ENCODE measurements at places on chromosomes 12 and 14.

GRCh38 chr12:84585776-84586395, 326.7 kb downstream of the SLC6A15 start:
- peak; percentile 6 for DNase-seq

- DNase-seq = no peak
These were observed 27.0 kb upstream of the CLEC14A start for GRCh38 chr14:38282936-38283335.

DNA sequence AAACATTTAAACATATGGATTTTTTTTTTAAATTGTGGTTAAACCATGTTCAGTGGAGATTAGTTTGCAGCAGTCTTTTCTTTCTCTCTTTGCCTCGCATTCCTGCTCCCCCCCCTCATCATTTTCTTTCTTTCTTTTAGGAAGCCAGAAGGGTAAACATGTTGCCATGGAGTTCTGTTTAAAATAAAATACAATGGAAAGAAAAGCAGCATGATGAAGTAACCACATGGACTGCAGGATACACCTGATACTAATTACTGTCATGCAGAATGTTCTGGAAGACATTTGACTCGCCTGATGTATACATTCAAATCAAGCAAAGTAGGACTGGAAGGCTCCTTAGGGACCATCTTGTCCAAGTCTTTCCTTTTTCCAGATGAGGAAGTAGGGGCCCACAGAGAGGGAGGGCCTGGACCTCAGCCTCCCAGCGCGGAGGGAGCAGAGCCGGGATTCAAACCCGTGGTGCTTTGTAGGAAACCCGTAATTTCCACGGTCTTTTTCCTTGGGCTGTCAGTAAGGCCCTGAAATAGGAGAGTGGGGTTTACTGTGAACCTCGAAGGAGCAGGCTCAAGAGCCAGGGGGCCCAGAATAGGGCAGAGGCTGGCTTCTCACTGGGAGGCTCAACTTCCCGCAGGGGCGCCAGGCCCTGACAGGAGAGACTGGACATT, 2.4 kb upstream of the MEG3 start:
- no peak for DNase-seq

- DNase-seq = no peak
These were observed 58.6 kb downstream of the C14orf132 start for GRCh38 chr14:96097752-96098151.

DNA sequence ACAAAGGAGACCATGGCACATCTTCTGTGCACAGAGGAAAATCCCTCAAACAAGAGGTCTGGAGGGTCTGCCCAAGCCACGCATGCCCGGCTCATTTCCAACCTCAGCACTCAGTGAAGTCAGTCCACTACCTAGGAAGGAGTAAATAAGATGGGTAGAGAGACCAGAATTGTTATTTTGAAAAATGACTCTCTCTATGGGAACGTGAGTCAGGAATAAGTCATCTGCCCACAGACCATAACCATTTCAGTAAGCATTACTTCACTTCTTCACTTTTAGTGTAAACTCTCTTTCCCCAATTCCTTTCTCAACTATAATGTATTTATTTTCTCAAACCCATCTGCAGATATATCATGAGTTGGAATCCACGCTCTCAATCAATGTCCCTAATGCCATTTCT, 1039.9 kb upstream of the USP15 start:
- no peak for DNase-seq

DNA sequence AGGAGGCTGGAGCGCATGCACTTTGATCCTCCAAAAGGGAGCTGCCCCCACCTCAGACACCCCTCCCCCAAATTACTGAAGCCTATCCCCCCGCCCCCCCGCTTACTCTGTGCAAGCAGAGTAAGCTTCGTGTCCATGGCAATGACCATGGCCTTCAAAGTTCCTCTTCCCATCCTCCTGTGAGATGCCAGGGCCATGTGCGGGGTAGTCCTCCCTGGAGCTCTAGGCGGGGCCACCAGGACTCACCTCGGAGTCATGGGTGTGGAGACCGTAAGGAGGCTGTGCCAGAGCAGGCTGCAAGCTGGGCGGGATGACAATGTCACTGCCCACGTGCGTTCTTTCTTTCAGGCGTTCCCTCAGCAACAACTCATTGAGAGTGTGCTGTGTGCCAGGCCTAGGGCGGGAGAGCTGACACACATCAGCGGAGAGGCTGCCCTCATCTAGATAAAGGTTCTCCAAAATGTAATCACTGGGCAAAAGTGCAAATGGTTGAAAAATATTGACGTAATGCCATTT, 66.8 kb downstream of the C14orf132 start:
- no peak for DNase-seq
